Stimulated activated CD8-positive, alpha-beta memory T cell treated with anti-CD3 and anti-CD28 coated beads, Interleukin-7, amount 100 ng/mL, for 1 hour (primary cell): ENCODE measurements at places on chromosomes 1 and 21.

- DNase-seq, result no peak
Measured at GRCh38 chr1:108531444-108531843, 28.5 kb upstream of the EEIG2 start.

DNA sequence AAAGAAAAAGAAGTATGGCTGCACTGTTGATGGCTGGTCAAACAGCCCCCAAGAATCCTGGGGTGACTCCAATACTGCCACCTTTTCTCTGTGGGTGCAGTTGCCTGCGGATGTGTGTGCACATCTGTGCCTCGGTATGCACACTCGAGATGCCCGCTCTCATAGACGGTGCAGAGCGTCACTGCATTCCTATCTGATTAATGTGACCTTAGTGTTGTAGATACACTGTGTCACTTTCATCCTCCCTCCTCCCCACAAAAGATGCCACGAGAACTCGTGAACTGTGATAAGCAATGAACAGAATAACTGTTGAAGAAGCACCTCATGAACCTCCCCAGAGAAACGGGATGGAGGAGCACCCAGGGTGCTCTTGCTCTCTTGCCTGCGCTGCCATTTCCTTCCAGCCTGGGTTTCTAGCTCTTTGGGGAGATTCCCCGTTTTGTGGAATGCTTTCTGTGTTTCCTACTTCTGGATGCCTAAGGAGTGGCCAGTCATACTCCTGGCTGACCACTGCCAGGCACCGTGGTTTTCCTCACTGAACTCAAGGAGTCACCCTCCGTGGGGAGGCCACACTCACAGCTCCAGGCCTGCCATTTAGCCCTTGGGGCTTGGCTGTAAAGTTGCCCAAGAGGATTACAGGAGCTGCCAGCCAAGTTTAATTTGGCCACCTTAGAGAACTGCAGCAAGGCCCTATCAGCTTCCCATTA lies 32.0 kb downstream of the NTPCR start:
- no peak for DNase-seq

GRCh38 chr21:43270800-43271301 lies 102.0 kb downstream of the CRYAA start:
- DNase-seq, result no peak

DNA sequence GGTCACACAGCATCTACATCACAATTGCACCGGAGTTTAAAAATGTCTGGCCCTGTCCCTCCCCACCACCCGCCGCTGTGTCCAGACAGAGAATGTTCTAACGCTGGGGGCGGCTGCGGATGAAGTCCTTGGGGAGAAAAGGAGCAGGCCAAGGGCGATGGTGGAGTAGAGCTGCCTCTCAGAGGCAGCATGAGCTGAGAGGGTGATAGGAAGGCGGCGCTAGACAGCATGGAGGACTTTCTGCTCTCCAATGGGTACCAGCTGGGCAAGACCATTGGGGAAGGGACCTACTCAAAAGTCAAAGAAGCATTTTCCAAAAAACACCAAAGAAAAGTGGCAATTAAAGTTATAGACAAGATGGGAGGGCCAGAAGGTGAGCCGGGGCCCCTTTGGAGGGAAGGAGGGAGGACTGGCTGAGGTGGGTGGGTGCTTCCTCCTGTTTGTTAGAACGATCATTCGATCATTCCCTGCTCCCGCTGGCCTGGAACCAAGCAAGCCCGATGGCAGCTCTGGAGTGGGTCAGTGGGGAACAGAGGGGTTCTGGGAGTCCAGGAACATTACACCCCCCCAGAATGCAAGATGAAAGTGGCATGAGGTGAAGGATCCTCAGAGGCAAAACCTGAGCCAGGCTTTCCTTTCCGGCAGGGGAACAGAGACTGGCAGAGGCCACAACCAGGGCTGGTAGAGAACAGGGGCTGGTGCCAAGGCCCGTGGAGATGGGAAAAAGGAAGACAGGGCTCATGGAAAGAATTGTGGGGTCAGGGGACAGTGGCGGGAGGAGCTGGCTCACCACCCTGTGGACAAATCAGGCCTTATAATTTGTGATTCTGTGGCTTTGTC lies at the start of the genes FAM229A and TSSK3:
FAM229A (minus strand) TSS at position 12 of the 840 bp plus-strand sequence. CDS start 394 bp downstream, outside the sequence.
TSSK3 (plus strand) TSS at position 66 of the 840 bp plus-strand sequence; CDS start at position 229, 163 bp downstream.
- DNase-seq, result no peak

- DNase-seq, result no peak
Measured at GRCh38 chr1:153968000-153968363, 280 bp downstream of the CREB3L4 start.

GRCh38 chr1:2312160-2312514 lies 79.2 kb downstream of the MORN1 start:
- DNase-seq, result no peak

DNA sequence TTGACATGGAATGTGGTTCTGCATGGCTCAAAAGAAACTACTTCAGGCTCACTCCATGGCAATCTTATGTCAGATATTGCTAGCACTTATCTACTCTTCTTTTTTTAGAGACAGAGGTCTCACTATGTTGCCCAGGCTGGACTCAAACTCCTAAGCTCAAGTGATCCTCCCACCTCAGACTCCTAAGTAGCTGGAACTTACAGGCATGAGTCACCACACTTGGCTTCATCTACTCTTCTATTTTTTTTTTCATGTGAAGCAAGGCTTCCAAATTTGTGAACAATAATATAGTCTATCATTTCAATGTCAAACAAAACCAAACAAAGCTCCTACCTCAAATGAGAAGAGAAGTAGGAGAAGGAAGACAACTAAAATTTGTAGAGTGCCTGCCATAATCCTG lies 7.5 kb upstream of the PSEN2 start:
- no peak for DNase-seq

DNA sequence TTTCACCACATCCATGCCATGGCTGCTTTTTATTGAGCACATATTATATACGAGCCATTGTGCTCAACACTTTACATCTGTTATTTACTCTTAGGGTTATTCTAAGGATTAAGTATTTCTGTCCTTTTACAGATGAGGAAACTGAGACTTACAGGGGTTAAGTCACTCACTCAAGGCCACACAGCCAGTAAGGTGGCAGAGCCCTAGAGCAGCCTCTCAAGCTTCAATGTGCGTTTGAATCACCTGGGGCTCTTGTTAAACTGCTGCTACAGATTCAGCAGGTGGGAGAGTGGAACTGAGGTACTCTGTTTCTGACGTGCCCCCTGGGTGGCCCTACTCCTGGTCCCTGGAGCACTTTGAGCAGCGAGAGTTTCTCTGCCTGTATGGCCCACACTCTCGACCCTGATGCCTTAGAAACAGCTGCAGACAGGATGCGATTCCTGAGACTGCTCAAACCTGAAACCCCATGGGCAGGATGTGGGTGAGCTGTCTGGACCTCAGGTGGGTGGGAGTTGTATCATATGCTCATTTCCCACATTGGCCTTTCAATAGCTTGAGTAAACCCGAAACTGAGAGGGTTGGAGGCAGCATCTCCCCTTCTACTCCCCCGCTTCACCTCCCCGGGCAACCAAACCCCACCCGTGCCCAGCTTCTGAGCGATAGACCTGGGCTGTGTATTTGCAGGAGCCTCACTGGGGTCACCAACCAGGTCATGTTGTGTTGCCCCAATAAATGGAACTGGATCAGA lies 59.3 kb downstream of the MAN1C1 start:
- peak; percentile 25 for DNase-seq

GRCh38 chr1:32539584-32540571 lies 651 bp downstream of the ZBTB8A start:
- DNase-seq, result no peak

- no peak for DNase-seq
Measured at GRCh38 chr1:165525708-165526107, 18.1 kb upstream of the LRRC52 start.

- no peak for DNase-seq
Measured at GRCh38 chr1:203186446-203187303, at the start of gene CHI3L1. TSS of gene CHI3L1 (minus strand) at chr1:203186704. CDS start at chr1:203186623, 81 bp downstream.

- DNase-seq, result no peak
Measured at GRCh38 chr21:29961291-29962027, 21.7 kb upstream of the GRIK1 start.

DNA sequence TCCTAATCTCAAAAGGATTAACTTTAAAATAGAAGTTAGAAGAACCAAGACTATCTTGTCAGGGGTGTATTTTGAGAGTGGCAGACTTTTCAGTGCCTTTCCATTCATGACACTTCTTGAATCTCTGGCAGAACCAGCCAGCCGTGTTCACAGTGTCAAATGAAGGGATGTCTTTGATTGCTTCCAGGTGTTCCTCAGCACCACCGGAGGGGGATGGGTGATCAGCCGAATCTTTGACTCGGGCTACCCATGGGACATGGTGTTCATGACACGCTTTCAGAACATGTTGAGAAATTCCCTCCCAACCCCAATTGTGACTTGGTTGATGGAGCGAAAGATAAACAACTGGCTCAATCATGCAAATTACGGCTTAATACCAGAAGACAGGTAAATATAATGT lies 32.3 kb downstream of the FMO1 start:
- DNase-seq, result no peak

DNA sequence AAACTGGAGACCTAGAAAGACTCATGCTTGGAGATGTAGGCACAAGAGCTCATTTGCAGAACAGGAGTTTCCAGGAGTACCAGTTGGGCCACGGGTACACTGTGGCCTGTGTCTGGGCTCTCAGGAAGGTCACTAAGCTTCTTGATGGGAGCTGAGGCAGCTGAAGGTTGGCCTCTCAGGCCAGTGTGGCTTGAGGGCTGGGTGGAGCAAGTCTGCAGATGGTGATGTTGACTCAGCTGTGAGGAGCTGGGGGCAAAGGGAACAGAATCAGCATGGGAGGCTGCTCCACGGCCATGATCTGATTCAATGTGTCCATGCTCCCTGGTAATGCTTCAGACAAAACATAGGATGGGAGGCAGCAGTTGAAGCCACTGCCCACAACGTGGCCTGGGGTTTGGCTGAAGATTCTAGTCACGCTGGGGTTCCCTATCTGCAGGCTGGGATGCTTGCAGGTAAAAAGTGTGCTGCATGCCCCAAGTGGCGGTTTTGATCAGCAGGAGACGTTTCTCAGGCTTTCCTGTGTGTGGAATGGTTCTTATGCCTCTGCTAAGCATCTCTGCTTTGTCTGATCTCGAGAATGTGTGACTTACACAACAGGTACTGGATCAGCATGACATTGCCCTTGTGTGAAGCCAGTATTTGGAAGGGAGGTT lies 15.4 kb upstream of the TENT5C start:
- no peak for DNase-seq

GRCh38 chr1:186303911-186304310 lies 71.1 kb downstream of the TPR start:
- DNase-seq, result no peak

- no peak for DNase-seq
Measured at GRCh38 chr1:229025576-229025975, 245.3 kb upstream of the RAB4A start.

- DNase-seq, result no peak
Measured at GRCh38 chr1:107976431-107976830, 11.5 kb upstream of the VAV3 start.

GRCh38 chr1:167737169-167737568 lies 15.4 kb downstream of the MPZL1 start:
- no peak for DNase-seq

GRCh38 chr21:27802816-27803475 lies 836.1 kb upstream of the ADAMTS5 start:
- DNase-seq, result no peak

GRCh38 chr1:97093741-97094140 lies 372.2 kb downstream of the PTBP2 start:
- no peak for DNase-seq

- DNase-seq, result no peak
Measured at GRCh38 chr1:56404066-56404465, 175.3 kb downstream of the PLPP3 start.

- no peak for DNase-seq
Measured at GRCh38 chr21:16578912-16579311, 849.1 kb downstream of the USP25 start.

- DNase-seq, result no peak
Measured at GRCh38 chr1:233094269-233094668, 143.9 kb downstream of the NTPCR start.

GRCh38 chr1:70864302-70864701 lies 183.3 kb downstream of the PTGER3 start:
- DNase-seq, result no peak

DNA sequence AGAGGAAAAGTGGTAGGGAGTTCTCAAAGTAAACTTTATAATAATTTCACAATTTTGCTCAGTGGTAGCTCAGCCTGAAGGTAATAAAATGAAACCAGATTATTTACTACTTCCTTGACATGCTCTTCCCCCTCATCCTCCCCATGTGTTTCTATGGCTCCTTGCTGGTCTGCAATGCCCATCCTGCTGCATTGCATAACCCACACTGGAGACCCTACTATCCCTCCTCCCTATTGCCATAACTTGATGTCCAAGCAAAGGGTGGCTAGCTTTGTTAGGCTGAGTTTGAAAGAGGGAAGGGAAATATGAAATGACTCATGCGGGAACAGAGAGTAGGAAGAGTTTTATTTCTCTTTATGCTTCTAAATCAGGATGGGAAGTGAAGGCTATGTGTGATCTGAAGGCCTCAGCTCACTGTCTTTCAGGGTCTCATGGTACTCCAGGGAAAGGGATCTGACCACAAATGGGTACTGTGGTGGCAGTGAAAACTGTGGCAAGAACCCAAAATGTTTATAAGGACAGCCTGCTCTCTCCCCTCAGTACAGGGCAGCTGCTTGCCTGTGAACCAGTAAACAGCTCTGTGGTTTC lies 36.4 kb upstream of the HSD17B7 start:
- DNase-seq, result no peak

GRCh38 chr1:229231754-229232119 lies 39.2 kb upstream of the RAB4A start:
- DNase-seq, result no peak

- DNase-seq, result no peak
Measured at GRCh38 chr1:232837087-232837486, 31.9 kb downstream of the MAP10 start.

GRCh38 chr21:32658524-32658923 lies 46.3 kb upstream of the CFAP298 start:
- DNase-seq, result no peak

DNA sequence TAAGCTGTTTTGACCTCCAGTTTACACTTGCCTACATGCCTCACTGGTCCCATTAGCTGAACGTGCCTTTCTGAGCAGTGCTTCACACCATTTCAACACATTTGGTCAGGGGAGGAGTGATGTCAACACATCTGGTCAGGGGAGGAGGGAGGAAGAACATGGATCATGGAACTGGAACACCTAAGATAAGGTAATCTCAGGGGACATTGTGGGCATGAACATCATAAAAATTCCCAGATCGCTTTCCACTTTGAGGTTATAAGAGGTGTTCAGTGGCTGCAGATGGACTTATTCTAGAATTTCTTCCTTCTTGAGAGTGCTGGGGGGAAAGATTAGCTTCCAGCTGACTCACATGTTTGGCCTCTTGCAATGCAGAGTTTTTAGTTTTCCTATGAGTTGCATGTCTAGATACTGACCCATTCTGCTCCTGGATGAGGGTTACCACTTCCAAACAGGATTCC lies 2.0 kb downstream of the QSOX1 start:
- no peak for DNase-seq

DNA sequence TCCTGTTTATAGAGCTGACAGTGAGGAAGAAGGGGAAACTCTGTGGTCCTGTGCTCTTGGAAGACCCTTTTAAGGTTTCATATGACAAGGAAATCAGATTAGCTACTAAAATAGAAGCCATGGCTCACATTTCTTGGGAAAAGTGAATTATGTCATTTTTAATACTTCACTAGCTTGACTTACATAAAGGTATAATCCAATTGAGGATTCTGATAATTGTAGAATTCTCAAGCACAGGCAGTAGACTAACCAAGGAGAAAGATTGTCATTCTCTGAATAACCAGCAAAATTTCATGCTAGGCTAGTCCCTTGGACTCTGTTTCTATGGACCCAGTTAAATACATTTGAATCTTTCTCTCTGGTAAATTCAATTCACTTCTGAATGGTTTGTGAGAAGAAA lies 613.0 kb upstream of the BEND5 start:
- DNase-seq, result no peak

- DNase-seq, result no peak
Measured at GRCh38 chr1:23816906-23817305, 8.3 kb downstream of the HMGCL start.

GRCh38 chr1:45356186-45356585 lies 15.9 kb upstream of the MUTYH start:
- DNase-seq, result no peak
